NCI-H1105 (cell line): ENCODE measurements at places on chromosomes 7 and 10.

- no peak for DNase-seq
Measured at GRCh38 chr10:84715911-84716310, 387.5 kb downstream of the CCSER2 start.

DNA sequence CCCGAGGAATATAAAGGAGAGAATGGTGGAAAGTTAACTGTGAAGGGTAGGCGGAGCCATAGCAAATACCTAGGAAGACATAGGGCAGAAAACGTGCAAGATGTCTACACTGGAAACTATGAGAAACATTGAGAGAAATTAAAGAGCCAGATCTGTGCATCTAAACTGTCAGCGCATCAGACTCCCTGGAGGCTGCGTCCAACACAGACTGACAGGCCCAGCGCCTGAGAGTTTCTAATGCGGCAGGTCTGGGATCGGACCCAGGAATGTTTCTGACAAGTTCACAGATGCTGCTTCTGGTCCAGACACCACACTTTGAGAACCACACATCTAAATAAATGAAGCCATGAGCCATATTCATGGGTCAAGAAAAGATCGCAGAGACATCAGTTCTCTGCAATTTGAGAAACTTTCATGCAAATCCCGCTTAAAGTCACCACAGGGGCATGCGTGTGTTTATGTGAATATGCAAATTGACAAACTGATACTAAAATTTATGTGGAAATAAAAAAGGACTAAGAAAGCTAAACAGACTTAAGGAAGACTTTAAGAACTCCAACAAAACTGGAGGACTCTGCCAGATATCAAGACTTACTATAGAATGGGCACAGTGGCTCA, 38.8 kb downstream of the PROSER2 start:
- DNase-seq: no peak

DNA sequence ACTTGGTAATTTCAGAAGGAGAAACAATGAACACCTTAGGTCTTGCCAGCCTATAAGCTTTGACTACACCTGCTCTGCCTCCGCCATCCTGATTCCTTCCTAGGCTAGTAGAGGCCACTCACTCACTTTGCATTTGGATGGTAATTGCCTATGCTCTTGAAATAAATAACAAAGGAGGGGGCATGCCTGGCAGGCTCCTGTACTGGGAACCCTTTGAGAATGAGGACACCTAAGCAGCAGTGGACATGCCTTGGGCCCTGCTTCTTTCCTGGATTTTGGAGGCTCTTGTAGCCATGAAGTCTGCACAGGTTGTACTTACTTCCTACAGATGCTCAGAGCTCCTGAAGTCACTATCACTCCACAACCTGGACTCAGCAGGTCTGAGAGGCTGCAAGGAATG, 65.8 kb downstream of the BLNK start:
- DNase-seq: no peak

DNA sequence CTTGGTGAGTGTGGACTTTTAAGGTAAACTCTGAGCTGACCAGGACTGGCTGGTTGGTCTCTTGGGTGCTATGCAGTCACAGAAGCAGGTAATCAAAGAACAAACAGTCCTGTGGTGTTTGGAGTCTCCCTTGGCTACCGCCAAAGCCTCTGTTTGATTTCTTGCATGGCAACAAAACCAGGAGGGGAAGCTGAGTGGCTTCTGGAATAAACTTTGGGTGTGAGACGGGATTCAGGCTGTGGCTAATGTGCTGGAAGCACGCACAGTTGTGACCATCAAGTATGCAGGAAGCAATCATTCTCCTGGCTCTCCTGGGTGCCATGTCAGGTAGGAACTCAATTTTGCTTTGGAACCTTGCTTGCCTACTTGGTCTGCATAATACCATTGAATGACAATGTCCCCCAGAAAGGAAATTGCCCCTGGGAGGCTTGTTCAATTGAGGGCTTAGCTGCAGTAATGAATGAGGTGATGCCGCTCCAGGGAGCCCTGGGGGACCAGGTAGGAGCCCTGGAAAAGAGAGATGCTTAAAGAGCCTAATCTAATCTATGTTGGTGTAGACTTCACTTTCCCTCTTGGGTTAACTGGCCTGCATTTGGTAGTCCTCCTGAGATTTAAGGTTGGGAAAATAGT, at the start of gene CDHR3:
TSS of gene CDHR3 (plus strand) at position 227 of the 630 bp plus-strand sequence. CDS start at position 282, 55 bp downstream.
- no peak for DNase-seq

- peak; percentile 6 for DNase-seq
Measured at GRCh38 chr7:103988468-103989199, 824 bp downstream of the RELN start.

- DNase-seq: no peak
Measured at GRCh38 chr10:124939290-124939689, 2.6 kb upstream of the ZRANB1 start.

DNA sequence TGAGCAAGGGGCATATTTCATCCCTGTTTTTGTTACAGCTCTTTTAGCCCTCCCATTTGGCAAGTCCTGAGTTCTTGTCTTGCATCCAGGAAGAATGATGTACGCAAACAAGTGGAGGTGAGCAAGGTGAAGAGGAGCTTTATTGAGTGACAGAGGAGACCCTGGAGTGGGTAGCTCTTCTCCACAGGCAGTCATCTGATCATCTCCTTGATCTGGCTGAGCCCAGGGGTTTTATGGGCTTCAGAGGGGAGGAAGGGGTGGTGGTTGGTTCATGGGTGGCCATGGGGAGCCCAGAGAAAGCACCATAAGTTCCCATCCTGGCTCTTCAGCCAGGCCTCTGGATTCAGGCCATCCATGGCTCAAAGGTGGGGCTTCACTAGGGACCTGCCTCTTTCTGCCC, 21.9 kb downstream of the STEAP1 start:
- no peak for DNase-seq

DNA sequence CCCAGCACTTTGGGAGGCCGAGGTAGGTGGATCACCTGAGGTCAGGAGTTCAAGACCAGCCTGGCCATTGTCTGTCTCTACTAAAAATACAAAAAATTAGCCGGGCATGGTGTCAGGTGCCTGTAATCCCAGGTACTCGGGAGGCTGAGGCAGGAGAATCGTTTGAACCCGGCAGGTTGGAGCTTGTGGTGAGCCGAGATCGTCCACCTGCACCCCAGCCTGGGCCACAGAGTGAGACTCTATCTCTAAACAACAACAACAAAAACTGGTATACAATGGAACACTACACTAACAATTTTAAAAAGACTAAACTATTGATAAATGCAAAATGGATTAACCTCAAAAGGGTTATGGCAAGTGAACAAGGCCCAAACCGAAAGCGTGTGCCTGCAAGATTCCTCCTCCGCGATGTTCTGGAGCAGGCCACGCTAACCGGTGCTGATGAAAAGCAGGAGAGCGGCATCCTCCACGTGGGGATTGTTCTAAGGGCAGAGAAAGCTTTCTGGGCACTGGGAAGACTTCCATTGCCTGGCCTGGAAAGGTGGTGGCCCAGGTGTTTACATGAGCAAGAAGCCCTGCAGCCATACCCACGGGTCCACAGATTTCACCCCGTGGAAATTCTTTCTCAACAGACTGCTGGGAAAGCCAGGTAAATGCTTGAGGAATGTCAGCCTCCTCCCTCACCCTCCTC, 53.8 kb downstream of the PDGFA start:
- no peak for DNase-seq

GRCh38 chr7:1397491-1398327, 61.6 kb downstream of the MICALL2 start:
- no peak for DNase-seq

DNA sequence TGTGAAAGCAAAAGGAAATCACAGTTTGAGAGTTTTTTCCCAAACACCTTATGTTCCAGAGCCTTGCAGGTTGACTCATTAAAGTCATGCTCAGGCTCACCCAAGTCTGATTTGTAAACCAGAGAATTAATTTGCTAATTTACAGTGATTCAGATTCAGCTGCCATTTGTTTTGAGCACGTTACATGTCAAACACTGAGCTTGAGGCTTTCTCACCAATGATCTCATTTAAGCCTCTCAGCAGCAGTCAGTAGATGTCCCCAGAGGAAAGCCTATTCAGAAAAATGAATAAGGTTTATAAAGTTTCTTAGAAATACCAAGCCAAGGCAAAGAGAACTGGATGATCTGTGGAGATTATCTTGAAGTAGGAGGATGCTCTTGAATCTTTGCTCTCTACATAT, 420.4 kb downstream of the HTR7 start:
- no peak for DNase-seq

- DNase-seq: no peak
Measured at GRCh38 chr7:101828301-101829020, 11.0 kb downstream of the CUX1 start.

- no peak for DNase-seq
Measured at GRCh38 chr7:27214239-27214950, 14.5 kb upstream of the HOXA13 start.

DNA sequence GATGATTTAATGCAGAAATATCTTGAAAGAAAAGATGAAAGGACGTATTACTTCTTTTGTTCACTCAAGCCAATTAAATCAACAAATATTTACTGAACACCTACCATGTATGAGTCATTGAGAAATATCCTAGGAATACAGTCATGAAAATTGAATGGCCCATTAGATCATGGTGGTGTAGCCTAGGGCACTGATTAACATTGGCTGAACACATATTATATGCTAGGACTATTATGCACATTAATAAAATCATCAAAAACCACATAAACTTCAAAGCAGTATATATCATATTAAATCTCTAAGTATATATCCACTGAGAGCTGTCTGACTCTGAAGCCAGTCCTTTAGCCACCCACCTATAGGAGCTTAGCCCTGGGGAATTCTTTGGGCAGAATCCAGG, 41.8 kb downstream of the FAM204A start:
- no peak for DNase-seq

DNA sequence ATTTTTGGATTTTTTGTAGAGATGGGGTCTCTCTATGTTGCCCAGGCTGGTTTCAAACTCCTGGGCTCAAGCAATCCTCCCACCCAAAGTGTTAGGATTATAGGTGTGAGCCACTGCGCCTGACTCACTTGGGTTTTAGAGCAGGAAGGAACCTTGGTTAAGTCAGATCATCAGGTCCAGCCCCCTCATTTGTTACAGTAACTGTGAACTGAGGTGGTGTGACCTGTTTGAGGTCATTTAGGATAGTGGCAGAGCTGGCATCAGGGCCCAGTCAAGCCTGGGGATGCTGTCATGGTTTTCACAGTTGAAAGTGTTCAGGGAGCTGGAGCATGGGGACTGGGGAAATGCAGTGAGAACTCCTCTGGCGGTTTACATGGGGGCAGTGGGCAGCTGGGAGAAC, 159.6 kb downstream of the TAX1BP1 start:
- no peak for DNase-seq

GRCh38 chr10:8245131-8245813, 190.8 kb downstream of the GATA3 start:
- DNase-seq: no peak

DNA sequence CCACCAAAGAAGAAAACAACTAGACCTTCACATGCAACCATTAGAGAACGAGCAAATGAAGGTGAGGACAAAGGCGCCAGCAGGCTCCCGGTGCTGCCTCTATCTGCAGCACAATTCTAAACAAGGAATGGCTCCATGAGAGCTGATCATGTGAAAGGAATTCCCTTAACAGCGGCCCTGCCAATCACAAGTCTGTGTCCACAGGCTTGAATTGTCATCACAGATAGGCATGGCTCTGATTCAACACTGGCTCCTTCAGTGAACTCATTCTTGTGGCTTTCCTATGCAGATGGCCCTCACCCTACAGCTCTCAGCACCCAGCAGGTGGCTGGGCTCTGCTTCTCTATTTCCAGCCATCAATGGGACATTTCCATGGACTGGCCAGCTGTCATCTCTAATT, 36.2 kb downstream of the LAMB1 start:
- no peak for DNase-seq

DNA sequence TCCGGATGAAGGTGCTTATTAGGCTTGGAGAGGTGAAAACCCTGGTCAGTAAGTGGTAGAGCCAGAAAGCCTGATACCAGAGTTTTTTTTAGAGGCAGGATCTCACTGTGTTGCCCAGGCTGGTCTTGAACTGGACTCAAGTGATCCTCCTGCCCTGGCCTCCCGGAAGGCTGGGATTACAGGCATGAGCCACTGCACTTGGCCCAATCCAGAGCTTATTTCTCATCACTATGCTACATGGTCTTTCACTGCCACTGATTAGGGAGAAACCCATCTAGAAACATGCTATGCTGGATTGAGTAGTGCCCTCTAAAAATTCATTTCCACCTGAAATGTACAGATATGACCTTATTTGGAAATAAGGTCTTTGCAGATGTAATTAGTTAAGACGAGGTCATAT, 28.4 kb upstream of the GJD4 start:
- DNase-seq: no peak

DNA sequence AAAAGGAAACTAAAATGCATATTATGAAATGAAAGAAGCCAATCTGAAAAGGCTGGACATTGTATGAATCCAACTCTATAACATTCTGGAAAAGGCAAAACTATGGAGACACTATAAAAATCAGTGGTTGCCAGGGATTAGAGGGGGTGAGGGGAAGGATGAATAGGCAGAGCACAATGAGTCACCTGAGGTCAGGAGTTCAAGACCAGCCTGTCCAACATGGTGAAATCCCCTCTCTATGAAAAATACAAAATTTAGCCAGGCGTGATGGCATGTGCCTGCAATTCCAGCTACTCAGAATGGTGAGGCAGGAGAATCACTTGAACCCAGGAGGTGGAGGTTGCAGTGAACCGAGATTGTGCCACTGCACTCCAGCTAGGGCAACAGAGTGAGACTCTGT, 324.8 kb upstream of the PHYHIPL start:
- DNase-seq: no peak

DNA sequence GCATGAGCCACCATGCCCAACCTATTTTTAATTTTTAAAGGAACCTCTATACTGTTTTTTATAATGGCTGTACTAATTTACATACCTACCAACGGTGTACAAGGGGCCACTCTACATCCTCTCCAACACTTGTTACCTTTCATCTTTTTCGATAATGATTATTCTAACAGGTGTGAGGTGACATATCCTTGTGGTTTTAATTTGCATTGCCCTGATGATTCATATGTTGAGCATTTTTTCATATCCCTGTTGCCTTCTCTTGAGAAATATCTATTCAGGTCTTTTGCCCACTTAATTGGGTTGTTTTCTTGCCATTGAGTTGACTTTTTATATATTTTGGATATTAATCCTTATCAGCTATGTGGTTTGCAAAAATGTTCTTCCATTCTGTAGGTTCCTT, 167.0 kb downstream of the CTTNBP2 start:
- DNase-seq: no peak

- DNase-seq: no peak
Measured at GRCh38 chr10:107718864-107719263, 554.4 kb upstream of the SORCS1 start.
